Jurkat, Clone E6-1 (cell line): ENCODE measurements at places on chromosomes 5 and 9.

GRCh38 chr5:32523625-32524024 lies 61.7 kb upstream of the SUB1 start:
- no peak for DNase-seq

- no peak for DNase-seq
These were observed 163.8 kb upstream of the PAPPA start for GRCh38 chr9:115989831-115990230.

- DNase-seq: no peak
These were observed 26.9 kb downstream of the NEURL1B start for GRCh38 chr5:172667786-172668593.

- DNase-seq: no peak
These were observed 11.3 kb downstream of the FOXD1 start for GRCh38 chr5:73437101-73437776.

- DNase-seq: no peak
These were observed 144.3 kb downstream of the AUH start for GRCh38 chr9:91217388-91217787.
